Stimulated activated CD8-positive, alpha-beta memory T cell treated with anti-CD3 and anti-CD28 coated beads, Interleukin-15, amount 100 ng/mL, for 24 hours (primary cell): ENCODE measurements at places on chromosomes 2 and 18.

DNA sequence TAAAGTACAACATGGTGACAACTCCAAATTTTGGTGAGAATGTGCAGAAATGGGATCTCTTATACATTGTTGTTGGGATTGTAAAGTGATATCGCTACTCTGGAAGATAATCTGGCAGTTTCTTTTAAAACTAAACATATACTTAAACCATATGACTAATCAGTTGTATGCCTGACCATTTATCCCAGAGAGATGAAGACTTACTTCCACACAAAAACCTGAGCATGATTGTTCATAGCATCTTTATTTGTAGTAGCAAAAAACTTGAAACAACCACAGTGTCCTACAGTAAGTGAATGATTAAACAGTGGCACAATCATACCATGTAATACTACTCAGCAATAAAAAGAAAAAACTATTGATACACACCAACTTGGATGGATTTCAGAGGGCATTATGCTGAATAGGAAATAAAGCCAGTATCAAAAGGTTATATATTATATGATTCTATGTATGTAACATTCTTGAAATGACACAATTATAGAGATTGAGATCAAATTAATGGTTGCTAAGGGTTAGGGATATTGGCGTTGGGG is 47.3 kb downstream of the EPB41L5 start:
- no peak for DNase-seq

DNA sequence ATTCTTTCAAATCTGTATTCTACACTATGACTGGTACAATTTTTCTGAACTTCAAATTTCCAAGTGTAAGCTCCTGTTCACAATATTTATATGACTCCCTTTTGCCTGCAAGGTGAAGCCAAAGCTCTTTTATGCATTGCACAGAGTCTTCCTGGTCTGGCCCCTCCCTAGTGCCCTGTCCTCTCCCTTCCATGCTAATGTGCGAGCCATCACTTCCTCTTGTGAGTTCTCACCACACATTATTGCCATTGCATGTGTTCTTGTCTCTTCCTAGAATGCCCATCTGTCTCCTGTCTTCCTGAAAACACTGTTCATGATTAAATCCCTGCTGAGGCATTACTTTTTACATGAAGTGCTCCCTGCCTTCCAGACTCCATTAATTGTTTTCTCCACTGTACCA is 169.9 kb downstream of the MC4R start:
- no peak for DNase-seq

- DNase-seq: no peak
Observed at GRCh38 chr2:234139755-234140154, 89.3 kb downstream of the SPP2 start.

DNA sequence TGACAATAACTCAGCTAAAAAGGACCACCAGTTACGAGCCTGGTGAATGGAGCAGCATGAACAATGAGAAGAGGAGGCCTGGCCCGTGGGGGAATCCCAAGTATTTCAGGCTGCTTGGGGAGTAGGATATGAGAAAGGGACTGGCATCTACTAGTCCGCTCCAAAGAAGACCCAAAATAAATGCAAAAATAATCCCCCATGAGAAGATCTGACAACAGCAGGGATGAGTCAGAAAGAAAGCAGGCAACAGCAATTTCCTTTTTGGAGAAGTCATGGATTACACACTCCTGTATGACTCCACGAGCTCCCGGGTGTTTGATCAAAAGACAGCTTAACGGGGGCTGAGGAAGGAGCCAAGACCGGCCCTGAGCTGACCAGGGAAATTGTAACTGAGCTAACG is 111.4 kb downstream of the SOX11 start:
- DNase-seq: no peak

DNA sequence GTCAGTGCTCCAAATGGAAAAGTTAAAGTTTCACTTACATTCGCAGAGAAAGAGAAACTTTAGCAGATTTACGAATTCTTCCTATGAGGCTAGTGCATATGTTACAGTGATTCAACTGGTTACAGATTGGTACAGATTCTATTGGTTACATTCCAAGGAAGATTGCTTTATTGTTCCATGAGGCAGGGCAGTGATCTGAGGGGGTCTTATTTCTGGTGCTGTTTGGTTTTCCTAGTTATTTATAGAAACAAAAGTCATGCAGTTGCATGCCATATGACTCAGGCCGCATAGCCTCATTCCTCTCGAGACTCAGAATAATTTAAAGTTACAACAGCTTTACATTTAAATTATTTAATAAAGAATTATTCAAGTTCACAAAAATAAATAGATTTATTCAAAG is 385.4 kb upstream of the SYT4 start:
- no peak for DNase-seq

- no peak for DNase-seq
Observed at GRCh38 chr2:53040536-53041229, 726.9 kb upstream of the CHAC2 start.

DNA sequence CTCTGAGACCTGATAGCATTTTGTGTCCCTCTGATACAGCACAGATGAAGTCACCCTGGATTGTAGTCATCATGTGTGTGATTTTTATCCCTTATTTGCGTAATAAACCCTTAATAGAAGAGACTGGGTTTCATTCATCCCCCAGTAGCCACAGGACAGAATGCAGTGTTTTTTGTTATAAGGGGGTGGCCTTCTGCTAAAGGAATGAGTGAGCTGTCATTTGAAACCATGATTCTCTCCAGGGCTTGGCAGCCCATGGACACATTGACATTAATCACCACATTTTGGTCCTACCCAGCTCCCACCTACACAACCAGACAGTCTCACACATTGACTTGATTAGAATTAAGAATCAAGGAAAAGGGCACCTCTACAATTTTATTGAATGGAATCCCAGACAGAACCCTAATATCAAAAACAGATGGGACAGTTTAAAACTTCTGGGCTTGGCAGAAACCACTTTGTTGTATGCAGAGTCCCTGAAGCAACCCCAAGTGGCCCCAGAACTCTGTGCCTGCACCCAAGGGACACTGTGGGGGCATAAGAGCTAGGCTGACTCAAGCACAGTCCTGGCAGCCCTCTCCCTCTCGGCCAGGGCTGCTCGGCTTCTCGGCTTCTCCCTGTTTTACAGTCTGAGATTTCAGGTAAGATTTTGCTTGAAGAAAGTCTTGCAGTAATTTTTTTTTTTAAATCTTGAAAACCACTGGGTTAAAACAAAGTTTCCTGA is 254.0 kb upstream of the SLC14A2 start:
- DNase-seq: no peak

GRCh38 chr2:184444217-184444616 is 154.1 kb upstream of the ZNF804A start:
- no peak for DNase-seq

- no peak for DNase-seq
Observed at GRCh38 chr18:46727177-46727576, 29.7 kb downstream of the ST8SIA5 start.

- no peak for DNase-seq
Observed at GRCh38 chr2:136297312-136297711, 179.4 kb upstream of the CXCR4 start.

DNA sequence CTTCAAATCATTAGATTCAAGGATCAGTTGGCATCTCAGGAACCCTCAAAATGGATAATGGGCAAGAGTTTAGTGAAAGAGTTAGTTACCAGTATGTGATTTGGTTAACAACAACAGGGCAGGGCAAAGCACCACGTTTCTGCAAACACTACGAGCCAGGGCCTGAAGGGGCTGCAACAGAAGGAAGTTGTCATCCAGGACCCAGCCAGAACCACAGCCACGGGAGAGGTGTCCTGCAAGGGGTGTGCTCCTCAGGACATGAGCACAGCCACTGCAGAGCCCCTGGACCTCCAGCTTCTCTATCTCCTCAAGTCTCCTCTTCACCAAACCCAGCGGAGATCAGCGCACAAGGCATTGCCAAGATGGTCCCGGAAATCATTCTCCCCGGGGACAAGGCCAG is 173.3 kb upstream of the PIEZO2 start:
- no peak for DNase-seq

DNA sequence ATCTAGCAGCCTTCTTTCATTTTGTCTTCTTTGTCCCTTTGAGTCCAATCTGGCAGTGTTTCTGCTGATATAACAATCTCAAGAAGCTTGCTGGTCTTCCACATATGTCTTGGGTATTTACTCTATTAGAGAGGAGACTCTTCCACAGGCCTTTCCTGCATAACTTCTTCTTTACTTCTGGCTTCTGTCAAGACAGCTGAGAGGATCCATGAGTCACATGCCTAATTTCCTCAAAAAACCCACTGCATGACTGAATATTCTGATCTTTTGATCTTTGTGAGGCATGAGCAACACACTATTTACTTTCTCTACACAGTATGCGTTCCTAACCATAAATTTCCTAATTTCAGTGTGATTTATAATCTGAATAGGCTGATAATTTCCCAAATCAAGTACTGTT is 5.1 kb upstream of the DCC start:
- DNase-seq: no peak

GRCh38 chr18:32906506-32907310 is 133.9 kb upstream of the KLHL14 start:
- DNase-seq: no peak

DNA sequence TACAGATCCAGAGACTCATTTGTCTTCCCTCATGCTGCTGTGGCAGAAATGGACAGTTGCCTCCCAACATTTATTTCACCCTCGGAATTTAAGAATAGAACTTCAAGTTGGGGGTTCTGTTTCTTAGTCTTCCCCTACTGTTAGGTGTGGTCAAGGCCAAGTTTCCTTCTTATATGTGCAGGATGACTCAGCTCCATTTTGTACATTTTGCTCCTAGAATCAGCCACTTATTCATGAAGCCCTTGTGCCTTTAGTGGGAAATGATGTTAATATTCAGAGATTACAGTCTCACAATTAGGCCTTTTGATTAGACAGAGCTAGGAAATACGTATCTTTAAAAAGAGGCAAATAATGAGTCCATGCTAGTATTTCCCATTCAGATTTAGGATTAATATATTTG is 46.2 kb upstream of the ELOA2 start:
- no peak for DNase-seq

GRCh38 chr2:173118395-173118794 is 42.7 kb downstream of the MAP3K20 start:
- DNase-seq: no peak

DNA sequence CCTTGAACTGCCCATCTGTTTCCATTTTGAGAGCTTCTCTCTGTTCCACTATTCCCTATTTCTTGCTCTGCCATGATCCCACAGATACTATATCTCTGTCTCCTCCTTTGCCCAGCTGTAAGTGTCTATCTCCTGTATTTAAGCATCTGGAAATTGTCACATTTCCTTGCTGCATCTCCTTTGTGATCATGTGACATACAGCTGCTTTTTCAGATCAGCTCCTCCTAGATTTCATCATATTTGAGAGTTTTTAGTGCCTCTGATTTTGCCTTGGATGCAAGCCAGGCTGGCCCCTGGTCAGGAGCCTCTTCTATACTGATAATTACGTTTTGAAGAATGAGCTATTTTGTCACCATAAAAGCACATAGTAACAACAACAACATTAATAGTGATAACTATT is 131.7 kb upstream of the TNP1 start:
- DNase-seq: no peak
